Activated CD4-positive, alpha-beta T cell treated with anti-CD3 and anti-CD28 coated beads for 48 hours (primary cell): ENCODE measurements at places on chromosomes 2 and 18.
A peak's percentile ranks its signal among the peaks of the same experiment; 100 is the strongest.

DNA sequence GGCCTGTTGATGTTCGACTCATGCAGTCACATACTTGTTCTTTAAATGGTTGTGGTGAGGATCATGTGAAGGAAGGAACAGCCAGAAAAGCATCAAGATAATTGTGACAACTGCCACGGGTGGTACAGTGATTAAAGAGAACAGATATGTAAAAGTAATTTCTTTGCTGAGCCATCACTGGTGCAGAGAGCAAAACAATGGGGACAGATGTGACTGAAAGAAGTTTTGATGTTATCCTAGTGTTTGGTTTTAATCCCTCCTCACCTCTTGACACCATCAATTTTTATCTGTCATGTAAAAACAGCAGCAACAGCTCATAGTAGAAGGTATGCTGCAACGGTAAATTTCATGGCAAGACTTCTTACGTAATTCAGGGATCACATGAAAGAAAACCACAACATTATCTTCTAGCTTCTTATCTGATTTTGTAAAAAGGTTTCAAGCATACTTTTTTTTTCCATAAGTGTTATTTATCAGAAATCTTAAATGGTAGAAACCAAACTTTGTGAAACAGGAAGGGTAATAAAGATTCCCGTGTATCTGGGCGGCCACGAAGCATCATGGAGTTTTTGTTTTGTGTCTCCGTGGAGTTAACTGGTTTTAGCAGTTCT is 65.2 kb downstream of the PLCL1 start:
- no peak for DNase-seq

- DNase-seq: no peak
Observed at GRCh38 chr2:70391988-70392387, 90.1 kb upstream of the FAM136A start.

- DNase-seq: no peak
Observed at GRCh38 chr2:207617011-207617671, 8.1 kb downstream of the METTL21A start.

GRCh38 chr2:178072383-178073301 is at the start of gene PDE11A:
TSS of gene PDE11A (minus strand) at chr2:178072777. CDS start at chr2:178072437, 340 bp downstream.
- peak; percentile 74 for DNase-seq

DNA sequence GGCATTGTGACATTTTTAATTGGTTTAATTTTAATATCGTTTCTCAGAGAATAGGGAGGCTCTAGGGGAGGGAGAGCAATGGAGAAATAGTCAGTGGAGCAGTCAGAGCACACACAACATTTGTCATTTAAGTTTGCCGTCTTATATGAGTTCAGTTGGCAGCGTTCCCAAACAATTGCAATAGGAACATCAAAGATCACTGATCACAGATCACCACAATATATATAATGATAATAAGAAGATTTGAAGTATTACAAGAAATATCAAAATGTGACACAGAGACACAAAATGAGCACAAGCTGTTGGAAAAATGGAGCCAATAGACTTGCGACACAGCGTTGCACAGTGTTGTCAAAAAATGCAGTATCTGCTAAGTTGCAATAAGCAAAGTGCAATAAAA is 303.7 kb downstream of the CDH19 start:
- no peak for DNase-seq

- DNase-seq: no peak
Observed at GRCh38 chr2:169716938-169717690, 16.5 kb upstream of the KLHL23 start.

- DNase-seq: no peak
Observed at GRCh38 chr2:204900487-204900886, 355.2 kb downstream of the PARD3B start.

DNA sequence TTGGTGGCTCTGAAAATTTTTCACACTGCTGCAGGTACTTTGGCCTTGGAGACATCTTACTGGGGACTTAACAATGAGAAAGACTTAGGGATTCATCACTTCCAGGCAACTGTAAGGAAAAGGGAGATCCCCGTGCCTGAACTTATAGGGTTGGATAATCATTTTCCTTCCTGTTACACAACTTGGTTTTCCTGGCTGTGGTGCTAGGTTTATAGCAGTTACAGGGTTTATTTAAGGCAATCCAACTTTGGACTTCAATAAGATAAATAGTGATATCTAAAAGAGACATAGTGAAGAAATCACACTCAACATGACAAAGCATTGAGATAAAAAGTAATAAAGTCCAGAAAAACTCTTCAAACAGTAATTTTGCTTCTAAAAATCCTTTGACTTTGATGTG is 70.2 kb upstream of the RAPH1 start:
- DNase-seq: no peak

DNA sequence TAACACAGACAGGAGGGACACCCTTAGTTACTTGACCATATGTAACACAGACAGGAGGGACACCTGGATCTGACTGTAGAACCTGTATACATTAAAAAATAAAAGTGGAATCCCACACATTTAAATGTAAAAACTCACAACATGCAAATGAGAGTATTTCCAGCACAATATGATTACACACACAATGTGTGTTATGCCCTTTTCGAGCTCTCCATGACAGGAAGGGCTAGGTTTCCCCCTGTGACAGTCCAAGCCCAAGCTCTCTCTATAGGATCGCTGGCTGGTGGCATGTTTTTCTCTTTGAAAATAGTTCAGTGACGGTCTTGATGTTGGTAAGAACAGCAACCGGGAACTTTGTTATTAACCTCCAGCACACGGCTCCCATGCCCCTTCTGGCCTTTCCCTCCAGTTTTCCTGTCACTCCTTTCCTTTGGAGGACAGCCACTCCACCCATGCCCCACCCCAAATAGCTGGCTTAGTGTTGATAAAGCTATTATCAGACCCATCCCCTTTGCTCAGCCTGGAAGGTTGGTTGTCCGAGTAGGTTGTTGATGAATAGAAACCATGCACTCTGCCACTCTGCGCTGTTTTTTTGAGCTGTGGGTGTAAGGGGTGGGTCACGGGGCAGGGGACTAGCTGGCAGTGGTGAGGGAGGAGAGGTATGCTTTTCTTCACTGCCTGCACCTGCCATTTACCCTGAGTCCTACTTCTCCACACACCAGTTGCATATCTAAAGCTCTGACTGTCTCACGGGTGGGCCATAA is 2.7 kb downstream of the RASGRP3 start:
- DNase-seq: no peak

- peak; percentile 68 for DNase-seq
Observed at GRCh38 chr18:50194631-50195532, at the start of gene MYO5B. TSS of gene MYO5B (minus strand) at chr18:50195147. CDS start at chr18:50194793, 354 bp downstream.

- DNase-seq: peak; percentile 30
Observed at GRCh38 chr2:188524519-188525113, 232.9 kb downstream of the GULP1 start.

GRCh38 chr18:79588636-79589481 is 90.7 kb upstream of the CTDP1 start:
- no peak for DNase-seq

GRCh38 chr2:177245010-177245422 is 19.5 kb downstream of the NFE2L2 start:
- no peak for DNase-seq

GRCh38 chr2:219001577-219002394 is 8.6 kb upstream of the CRYBA2 start:
- DNase-seq: peak; percentile 51

DNA sequence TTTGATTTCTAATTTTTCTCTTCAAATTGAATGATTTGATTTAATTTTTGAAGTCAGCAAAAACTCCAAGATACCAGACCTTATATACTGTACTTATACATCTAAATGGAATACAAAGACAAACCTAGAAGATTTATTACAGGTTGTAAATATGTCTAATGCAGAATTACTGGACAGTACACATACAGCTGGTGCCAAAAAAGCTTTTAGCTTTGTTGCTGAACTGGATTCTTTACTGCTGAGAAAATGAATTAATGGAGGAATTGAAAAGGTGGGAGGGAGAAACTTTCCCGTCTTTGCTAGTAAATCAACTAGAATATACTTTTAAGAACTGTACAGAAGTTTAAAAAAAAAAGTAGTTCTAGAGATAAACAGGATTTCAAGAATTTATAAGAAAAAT is 17.5 kb downstream of the C1D start:
- no peak for DNase-seq

DNA sequence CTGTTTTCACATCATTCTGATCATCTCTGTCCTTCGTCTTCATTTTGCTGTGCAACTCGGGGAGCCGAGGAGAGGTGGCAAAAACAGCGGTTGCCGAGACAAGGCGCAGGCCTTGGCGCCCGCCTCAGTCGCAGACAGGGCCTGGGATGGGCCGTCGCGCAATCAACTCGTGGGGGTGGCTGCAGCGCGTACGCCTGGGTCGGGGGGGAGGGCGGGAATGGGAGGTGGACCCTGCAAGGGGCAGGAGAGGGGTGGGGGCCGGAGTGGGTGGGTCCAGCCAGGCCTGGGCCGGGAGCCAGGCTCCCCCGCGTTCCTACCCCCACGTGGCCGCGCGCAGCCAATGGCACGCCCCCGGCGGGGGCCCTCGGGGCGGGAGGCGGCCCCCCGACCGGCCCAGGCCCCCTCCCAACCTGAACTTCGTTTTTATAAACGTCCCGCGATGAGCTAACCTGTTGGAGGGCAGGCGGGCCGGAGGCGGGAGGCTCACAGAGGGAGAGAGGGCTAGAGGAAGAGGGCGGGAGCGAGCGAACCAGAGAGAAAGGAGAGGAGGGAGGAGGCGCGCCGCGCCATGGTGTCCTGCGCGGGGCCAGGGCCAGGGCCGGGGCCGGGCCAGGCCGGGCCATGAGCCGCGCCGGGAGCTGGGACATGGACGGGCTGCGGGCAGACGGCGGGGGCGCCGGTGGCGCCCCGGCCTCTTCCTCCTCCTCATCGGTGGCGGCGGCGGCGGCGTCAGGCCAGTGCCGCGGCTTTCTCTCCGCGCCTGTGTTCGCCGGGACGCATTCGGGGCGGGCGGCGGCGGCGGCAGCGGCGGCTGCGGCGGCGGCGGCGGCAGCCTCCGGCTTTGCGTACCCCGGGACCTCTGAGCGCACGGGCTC is at the start of gene HOXD13:
TSS of gene HOXD13 (plus strand) at position 452 of the 875 bp plus-strand sequence. CDS start at position 622, 170 bp downstream.
- DNase-seq: no peak

- DNase-seq: no peak
Observed at GRCh38 chr2:3097804-3098203, 279.8 kb downstream of the EIPR1 start.

DNA sequence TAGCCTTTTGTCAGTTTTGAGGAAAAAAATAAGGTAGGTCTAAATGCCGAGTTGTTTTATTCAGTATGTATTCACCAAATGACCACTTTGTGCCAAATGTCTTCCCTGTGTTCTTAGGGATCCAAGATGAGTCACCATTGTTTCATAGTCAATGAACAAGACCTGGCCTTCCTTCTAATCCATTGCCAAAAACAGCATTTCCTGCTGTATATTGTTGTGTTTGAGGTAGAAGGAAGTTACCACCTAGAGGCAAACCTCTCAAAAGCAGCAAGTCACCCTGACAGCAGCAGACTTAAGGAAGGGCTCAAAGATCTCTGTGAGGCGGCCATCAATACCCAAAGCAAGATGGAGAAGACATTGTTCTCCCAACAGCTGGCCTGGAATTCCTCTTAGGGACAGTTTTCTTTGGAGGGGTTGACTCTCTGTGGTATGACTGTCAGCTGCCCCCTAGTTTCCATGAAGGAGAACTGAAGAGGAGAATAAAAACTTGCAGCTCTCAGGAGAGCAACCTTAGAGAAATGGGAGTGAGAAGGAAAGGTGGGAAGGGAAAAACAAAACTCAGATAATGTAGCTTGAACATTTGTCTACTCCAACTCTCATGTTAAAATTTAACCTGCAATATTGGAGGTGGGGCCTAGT is 328.3 kb downstream of the LRATD1 start:
- no peak for DNase-seq

DNA sequence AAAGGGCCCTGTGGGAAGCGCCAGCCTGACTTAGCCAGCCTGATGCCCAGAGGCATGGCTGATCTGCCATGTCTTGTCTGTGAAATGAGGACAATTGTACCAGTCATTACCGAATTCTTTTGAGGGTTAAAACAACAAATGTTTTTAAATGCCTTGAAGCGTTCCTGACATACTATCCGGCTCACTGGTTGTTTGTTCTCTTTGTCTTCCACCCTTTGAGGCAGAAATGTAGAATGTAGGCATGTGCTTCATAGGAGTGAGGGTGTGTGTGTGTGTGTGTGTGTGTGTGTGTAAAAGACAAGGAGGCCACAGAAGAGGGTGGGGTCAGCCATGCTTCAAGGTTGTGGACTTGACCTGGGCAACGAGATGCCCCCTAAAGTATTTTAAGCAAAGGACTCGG is 35.5 kb downstream of the TGFBRAP1 start:
- no peak for DNase-seq

DNA sequence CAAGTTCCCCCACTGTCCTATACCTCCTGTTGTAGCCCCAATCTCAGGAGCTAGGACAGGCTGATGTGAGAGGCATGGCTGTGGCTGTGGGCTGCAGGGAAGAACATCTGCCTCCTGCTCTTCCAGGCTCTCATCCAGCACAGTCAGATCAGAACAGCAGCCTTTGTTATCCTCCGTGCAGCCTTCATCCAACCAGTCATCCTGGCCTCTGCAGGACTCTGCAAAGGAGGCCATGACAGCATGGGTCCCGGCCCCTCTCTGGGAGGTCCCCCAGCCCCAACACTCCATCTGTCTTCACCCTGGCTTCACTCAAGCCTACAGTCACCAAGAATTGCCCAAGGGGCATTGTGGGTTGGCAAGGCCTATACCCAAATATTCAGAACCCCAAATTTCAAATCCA is 223.2 kb upstream of the COPS8 start:
- DNase-seq: no peak

- DNase-seq: no peak
Observed at GRCh38 chr2:103773884-103774283, 1012.1 kb downstream of the TMEM182 start.

DNA sequence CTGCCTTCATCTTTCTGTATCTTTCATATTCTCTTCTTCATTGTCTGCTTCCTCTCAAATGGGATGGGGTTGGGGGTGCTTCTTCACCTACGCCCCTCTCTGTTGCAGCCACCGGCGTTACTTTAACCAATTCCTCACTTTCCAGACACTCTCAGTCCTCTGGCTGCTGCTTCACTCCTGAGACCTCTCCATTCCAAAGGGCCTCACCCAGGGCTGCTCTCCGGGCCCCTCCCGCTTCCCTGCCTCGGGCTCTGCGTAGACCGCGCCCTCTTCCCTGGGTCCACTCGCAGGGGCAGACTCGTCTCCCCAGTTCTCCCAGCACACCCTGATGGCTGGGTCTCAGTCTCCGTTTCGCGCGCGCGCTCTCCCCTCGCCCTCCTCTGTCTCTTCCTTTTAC is 926 bp downstream of the SERPINB8 start:
- DNase-seq: no peak

- no peak for DNase-seq
Observed at GRCh38 chr18:10264260-10264659, 190.2 kb upstream of the APCDD1 start.

- DNase-seq: no peak
Observed at GRCh38 chr18:70513502-70514171, 224.8 kb downstream of the SOCS6 start.
